Jurkat, Clone E6-1 (cell line): ENCODE measurements at places on chromosomes 5 and 9.

- no peak for DNase-seq
Measured at GRCh38 chr5:138605254-138605972, 30.2 kb upstream of the HSPA9 start.

DNA sequence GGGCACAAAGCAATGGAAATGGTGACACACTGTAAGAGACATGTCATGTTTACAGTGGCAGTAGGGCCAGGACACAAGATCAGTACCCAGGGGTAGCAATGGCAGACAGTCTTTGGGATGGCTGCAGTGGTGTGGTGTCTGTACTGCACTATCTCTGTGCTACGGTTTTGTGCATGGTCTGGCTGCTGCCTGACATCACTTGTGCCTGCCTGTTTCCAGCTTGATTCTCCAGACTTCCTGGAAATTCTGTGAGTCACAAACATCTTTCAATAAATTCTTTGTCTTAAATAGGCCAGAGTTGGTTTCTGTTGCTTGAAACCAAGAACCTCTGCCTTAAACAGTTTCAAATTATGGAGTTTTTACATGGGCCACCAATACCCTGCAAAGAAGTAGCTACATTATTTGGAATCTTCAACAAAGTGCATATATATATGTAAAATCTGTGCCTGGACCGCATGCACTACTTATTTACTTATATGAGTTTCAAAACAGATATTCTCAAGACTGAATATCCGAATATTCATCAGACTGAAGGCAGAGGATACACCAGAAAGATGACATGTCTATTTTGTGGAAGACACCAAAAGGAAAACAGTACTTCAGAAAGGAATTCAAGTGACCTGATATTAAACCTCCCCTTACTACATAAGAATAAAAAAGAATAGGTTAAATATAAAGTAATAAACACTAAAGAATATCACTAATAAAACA is 188.1 kb downstream of the RFX3 start:
- DNase-seq: no peak

DNA sequence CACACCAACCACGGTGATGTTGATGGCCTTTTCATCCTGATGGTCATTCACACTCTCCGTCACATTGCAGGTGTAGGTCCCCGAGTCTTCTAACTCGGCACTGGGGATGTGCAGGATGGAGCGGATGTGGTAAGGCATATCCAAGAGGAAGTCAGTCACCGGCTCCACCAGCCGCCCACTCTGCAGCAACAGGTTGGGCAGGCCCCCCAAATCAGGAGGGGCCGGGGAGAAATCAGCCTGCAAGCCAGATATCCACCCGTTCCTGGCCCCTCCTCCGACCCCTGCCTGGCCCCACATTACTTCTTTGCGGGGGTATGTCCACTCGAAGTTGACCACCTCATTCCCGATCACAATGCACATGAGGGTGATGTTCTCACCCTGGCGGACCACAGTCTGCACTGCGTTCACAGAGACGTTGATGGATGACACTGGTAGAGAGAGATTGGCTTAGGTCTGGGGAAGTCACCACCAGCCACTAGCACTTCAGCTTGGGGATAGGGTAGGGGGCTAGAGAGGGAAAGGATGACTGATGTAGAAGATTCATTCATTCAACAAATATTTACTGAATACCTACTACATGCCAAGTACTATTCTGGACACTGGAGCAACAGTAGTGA is 22.0 kb downstream of the PDGFRB start:
- DNase-seq: no peak

DNA sequence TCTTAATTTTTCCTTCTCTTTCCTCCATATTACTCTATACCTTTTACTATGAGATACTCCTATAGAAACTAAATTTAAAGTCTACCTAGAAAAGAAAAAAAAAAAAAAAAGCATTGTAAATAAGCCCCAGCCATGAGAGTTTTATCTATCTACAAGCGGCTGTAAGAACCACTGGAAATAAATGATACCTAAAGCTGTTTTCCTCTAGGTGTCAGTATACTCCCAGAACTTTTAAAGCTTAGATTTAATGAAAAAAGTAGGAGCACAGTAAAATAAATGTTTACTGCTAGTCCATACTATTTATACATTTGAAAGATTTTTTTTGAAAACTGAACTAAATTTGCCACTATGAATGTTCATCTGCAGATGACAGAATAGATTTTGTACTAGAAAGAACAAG is 26.2 kb downstream of the TYRP1 start:
- peak; percentile 8 for DNase-seq

- peak; percentile 58 for DNase-seq
Measured at GRCh38 chr9:128159522-128159783, 612 bp upstream of the BBLN start.

- no peak for DNase-seq
Measured at GRCh38 chr9:93008457-93008856, 50.0 kb upstream of the SUSD3 start.

GRCh38 chr5:218457-219291 is 554 bp downstream of the SDHA start:
- no peak for DNase-seq

DNA sequence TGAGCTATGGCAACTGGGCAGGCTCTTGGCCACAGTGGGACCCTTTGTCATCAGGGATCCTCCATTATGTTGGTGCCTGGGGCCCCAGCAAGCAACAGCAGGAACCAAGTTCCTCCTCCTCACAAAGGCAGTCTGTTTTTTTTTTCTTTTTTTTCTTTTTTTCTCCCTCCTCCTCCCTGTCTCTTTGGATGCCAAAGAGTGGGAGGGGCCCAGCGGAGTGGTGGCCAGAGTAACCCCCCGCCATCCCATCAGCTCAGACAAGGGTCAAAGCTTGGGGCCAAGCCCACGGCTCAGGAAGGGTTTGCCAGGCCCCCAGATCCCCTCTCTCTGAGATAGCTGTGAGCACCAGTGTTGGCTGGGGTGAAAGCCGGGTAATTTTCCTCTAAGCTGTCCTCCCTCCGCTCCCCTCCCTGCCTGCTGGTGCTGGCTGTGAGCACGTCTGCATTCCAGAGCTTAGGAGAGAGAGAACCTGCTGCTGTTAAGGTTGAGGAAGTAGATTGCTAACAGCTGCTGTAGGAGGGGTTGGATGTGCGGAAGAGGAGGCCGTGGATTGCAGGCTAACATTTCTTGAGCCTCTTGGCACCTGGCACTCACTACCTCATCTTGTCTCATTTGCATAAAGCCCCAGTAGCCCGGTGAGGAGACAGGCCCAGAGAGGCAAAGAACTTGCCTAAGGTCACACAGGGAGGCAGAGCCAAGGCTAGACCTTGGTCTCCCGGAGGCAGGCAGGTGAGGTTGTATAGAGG is 21.2 kb downstream of the GSN start:
- DNase-seq: no peak

GRCh38 chr5:128155776-128156175 is 72.2 kb downstream of the SLC12A2 start:
- no peak for DNase-seq

- no peak for DNase-seq
Measured at GRCh38 chr5:173671121-173671949, 54.9 kb upstream of the BOD1 start.

DNA sequence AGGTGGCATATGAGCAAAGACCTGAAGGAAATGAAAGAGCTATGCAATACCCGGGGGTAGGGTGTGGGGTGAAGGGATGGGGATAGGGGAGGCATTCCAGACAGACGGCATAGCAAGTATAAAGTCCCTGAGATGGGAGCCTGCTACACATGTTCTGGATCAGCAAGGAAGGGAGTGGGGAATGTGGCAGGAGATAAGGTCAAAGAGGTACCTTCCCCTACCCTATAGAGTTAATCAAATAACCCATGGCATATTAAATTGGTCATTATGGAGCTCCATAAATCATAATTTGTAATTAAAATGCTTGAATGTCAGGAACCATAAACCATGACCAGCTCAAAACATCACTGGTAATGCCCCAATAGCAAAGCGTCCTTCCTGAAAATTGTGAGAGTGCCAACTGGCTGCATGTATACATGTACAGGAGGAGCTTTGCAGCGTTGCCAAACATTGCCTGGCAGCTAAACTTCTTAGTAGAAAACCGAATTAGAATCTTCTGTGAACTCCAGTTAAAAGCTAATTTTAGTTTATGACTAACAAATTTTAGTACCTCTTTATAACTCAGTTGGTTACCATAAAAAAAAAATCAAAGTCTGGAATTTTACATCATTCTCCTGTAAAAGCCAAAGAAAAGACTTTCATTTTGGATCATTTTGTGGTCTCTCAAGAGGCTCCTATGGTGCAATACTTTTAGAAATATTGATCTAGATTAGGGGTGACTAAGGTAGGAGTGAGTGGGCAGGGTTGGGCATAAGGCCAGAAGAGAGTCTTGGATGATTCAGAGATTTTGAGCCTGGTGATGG is 4.7 kb downstream of the DNAI1 start:
- no peak for DNase-seq

DNA sequence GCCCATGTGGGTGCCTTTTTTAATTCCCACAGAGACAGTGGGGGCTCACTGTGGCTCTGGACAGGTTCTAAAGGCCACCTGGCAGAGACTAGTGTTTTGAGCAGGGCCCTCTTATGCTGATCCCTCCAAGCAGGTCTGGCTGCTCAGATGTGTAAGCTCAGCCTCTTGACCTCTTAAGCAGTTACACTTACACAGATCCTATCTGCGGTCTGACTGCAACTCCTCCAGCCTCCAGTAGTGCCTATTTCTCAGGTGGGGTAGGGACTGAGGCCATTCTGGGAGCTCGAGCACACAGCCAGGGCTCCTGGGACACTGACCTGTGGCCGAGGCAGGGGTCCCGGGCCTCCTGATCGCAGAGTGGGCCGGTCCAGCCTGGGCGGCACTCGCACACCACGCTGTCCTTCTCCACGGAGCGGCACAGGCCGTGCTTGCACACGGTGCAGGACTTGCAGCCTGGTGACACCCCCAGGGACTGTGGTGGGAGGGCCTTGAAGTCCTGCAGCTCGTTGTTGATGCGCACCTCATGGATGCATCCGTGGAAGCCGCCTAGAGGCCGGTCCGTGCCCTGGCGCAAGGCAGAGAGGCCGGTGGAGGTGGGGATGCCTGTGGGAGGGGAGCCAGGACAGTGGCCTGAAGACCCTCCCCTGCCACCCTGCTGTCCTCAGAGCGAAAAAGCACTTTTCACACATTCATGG is 91.9 kb upstream of the PANK3 start:
- no peak for DNase-seq

- no peak for DNase-seq
Measured at GRCh38 chr5:1291611-1292080, 3.2 kb downstream of the TERT start.

GRCh38 chr5:177233206-177233605 is 70.3 kb downstream of the RAB24 start:
- DNase-seq: no peak

- DNase-seq: no peak
Measured at GRCh38 chr9:133844398-133844784, 106.2 kb upstream of the SARDH start.

GRCh38 chr9:129221233-129221632 is 43.2 kb upstream of the IER5L start:
- peak; percentile 38 for DNase-seq

DNA sequence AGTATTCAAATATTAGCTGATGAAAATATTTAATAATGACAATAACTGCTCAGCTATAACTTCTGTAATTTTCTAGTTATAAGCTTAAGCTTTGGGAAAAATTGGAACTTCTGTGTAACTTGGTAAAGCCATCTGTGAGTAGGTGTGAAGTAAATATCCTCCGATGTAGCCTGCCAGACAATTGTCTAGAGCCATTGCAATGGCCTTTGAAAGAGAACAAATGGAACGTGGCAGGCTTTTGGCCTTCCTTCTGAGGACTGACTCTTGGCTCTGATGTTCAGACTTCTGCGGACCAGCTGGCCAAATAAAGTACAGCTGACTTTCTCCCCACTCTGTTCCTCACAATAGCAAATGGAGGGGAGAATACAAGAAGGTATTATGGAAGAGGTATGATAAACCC is 203.4 kb upstream of the NMUR2 start:
- DNase-seq: no peak

- no peak for DNase-seq
Measured at GRCh38 chr5:179343719-179344430, 1.4 kb downstream of the ADAMTS2 start.

- DNase-seq: no peak
Measured at GRCh38 chr9:93922535-93922934, 32.6 kb downstream of the BARX1 start.

DNA sequence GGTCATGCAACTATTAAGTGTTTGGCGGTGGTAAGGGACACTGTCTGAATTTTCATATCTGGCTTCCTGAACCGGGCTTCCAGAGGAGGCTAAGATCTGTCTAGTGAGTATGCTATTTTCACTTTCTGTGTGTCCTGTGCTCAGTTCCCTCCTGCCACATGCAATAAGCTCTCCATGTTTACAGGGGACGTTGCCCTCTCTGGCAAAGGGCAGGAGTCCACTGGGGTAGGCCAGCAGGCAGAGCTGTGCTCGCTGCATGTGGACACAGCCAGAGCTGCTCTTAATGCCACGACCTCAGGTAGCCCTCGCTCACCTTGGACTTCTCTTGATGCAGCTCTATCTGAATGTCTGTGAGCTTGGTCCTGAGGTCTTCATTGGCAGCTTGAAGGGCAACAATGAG is 111.2 kb downstream of the JAKMIP2 start:
- no peak for DNase-seq

- DNase-seq: peak; percentile 81
Measured at GRCh38 chr5:100904259-100904861, 1.3 kb upstream of the ST8SIA4 start.

DNA sequence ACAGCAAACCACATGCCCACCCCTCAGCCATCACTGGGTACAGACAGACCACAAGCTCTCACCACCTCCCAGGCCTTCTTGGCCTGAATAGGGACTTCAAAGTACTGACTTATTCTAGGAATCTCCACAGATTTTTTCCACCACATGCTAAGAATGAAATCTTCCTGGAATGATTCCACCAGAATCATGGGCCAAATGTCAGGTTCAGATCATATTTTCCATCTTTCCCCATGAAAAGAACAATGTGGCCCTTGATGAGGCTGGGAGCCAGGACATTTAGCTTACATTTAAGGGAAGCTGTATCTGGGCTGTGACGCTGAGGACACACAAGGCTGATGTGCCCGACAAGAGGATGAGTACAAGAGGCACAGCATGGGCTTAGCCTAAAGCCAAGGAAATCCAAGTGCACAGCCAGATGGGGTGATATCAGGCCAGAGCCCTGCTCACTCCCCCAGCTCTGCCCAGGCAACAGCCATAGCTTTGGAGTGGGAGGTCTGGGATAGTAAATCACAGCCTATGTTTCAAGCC is 28.1 kb downstream of the ACSL6 start:
- DNase-seq: no peak

- no peak for DNase-seq
Measured at GRCh38 chr5:160311491-160312133, 752 bp downstream of the CCNJL start.

DNA sequence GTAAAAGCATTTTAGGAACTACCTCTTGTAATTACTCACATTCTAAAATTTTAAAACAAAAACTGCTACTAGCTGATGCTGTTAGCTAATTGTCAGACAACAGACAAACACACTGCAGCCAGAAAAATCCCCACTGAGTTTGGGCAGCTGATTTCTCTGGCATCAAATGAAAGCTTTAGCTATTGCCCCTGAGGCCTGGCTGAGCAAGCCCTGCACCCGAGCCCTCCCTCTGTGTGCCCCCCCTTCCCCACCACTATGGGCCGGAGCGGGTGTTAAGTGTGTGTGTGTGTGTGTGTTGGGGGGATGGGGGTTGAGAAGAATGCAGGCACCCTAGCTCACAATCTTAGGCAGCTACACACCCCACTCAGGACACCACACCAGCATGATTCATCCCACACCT is 2.4 kb downstream of the NEUROG1 start:
- DNase-seq: no peak
